Heart right ventricle (tissue), 16 donors: ENCODE measurements at places on chromosomes 11 and 22.

DNA sequence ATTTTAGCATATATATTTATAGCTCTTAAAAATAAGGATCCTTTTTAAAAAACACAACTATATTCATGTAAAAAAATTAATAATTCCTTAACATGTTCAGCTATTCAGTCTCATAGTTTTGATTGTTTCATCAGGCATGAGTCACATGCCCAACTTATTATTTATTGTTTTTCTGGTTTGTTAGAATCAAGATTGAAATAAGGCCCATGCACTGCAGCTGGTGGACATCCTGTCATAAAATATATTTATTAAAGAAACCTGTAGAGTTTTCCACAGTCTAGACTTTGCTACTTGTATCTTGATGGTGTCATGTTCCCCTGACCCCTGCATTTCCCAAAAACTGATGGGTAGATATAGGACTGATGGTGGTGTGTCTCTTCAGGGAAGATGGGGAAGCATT lies 77.4 kb downstream of the PARVA start:
- DNase-seq: no peak

- DNase-seq: no peak
These were observed 9.3 kb upstream of the CEP295 start for GRCh38 chr11:93652161-93652597.

GRCh38 chr11:75069473-75069872 lies 27.2 kb downstream of the OR2AT4 start:
- no peak for DNase-seq

GRCh38 chr11:35978891-35979290 lies 35.0 kb downstream of the LDLRAD3 start:
- DNase-seq: no peak

GRCh38 chr11:13064593-13064992 lies 55.5 kb downstream of the RASSF10 start:
- no peak for DNase-seq

- DNase-seq: no peak
These were observed 6.0 kb downstream of the SCARF2 start for GRCh38 chr22:20431511-20432192.
